Astrocyte (in vitro differentiated cells and primary cell): ENCODE measurements at places on chromosomes 16 and 17.
A peak's percentile ranks its signal among the peaks of the same experiment; 100 is the strongest.

DNA sequence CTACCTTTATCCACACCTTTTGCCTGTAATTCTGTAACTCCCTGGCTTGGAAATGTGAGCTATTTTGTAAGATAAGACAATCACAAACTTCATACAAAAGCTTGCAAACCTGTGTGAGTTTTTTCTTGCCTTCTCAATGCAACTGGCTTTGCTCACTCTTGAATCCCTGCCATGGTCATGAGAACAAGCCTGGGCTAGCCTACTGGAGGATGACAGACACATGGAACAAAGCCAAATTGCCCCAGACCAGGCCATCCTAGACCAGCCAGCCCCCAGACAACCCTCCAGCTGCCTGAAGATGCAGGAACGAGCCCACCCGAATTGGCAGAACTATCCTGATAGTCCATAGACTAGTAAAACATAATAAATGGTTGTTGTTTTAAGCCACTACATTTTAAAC, 466.6 kb upstream of the ERCC4 start:
- peaks cover 2% of the 10 kb centered on the region for H3K27me3 ChIP-seq
- H3K27ac ChIP-seq = no peak overlapping the region
- no peak overlapping the region for H3K4me3 ChIP-seq
- no peaks in the 10 kb centered on the region for H3K4me1 ChIP-seq

DNA sequence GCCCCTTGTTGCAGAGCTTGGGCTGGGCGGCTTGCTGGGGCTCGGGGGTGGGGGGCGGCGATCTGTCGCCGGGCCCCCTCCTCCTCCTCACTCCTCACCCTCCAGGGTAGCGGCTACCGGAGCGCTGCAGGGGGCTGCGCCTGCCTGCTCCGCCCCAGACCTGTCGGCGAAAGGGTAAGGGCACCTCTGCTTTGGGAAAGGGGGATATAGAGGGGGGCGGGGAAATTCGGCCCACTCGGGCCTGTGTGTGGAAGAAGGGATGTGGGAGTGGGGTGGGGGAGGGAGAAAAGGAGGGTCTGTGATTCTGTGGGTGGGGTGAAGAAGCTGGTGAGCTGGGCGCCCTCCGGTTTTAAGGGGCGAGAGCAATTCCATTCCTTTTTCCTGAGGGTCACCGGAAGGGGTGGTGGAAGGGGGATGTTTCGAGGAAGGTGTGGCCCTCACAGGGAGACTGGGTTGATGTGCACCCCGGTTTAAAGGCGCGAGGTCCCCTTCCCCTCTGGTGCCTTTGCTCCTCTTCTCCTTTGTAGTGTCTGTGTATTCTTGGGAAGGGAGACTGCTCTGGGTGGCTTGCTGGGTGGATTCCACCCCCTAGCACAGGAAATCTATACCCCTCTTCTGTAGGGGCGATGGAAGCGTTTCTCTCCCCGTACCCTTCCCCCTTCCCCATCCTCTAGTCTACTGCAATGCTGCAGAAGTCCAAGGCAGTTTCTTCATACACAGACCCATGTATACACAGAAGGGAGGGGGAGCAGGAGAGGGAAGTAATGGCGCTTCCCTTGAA, 878 bp downstream of the TAOK1 start:
- no peaks in the 10 kb centered on the region for H3K27me3 ChIP-seq
- H3K4me3 ChIP-seq = peak overlapping the region; percentile 89
- peak overlapping the region; percentile 56 for H3K27ac ChIP-seq
- no peak for DNase-seq
- H3K4me1 ChIP-seq = peaks cover 23% of the 10 kb centered on the region

- H3K27ac ChIP-seq = no peak overlapping the region
- no peak for DNase-seq
- peaks cover 13% of the 10 kb centered on the region for H3K27me3 ChIP-seq
- H3K4me1 ChIP-seq = no peaks in the 10 kb centered on the region
- H3K36me3 ChIP-seq = no peaks in the 10 kb centered on the region
- no peak overlapping the region for H3K4me3 ChIP-seq
These were observed 5.5 kb upstream of the CDH1 start for GRCh38 chr16:68731637-68732036.

- DNase-seq = no peak
- no peak overlapping the region for H3K4me3 ChIP-seq
- H3K27ac ChIP-seq = no peak overlapping the region
- H3K27me3 ChIP-seq = no peaks in the 10 kb centered on the region
- H3K36me3 ChIP-seq = peaks cover 23% of the 10 kb centered on the region
These were observed 23.2 kb downstream of the COIL start for GRCh38 chr17:56937687-56938086.

DNA sequence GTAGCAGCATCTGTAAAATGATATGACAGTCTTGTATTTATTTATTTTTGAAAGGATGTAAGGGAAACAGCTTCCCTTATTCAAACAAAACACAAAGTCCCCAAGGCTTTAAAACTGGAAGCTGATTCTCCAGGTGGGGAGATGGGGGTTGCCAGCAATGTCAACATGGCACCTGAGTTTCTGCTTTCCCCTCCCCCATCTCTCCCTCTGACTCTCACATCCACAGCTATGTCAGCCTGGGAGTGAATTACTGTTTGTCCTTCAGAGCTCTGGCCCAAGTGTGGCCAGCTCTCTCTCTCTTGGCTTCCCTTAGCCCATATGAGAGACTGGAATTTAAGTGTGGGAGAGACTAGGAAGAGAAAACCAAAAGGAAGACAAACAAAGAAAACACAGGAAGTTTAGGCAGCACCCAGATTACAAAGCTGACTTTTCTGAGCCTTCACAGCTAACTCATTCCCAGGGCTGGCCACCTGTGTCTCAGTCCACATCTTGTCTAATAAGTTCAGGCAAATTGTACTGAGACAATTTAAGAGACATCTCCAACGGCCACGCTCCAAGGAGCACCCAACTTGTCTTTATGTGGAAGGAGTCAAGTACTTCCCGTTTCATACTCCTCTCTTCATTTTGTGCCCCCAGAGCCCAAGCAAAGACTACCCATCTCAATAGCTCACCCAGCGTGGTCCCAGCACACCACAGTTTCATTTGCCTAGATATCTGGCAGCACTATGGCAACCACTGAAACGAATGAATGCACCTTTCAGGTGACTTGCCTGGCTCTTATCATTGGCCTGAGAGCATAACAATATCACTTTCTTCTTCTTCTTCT, 69.2 kb downstream of the SOX9 start:
- H3K27me3 ChIP-seq = no peaks in the 10 kb centered on the region
- no peaks in the 10 kb centered on the region for H3K36me3 ChIP-seq
- no peak overlapping the region for H3K4me3 ChIP-seq
- peak; percentile 44 for DNase-seq

DNA sequence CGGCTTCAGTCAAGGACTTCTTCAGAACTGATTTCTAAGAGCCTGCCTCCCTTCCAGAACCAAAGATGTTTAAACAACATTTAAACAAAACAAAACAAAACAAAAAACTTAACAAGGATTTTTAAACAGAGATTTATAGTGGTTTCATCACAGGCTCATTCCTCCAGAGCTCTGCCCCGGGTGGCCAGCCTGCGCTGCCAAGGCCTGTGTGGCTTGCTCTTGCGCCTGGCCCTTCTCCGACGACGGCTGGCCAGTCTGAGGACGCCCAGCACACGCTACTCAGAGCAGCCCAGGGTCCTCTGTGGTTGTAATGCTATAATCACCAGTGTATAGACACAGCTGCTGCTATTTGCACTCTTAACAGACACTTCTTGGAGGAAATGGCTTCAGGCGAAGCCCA, 307.2 kb upstream of the MYOCD start:
- H3K36me3 ChIP-seq = no peaks in the 10 kb centered on the region
- H3K4me1 ChIP-seq = no peaks in the 10 kb centered on the region
- H3K4me3 ChIP-seq = no peak overlapping the region
- no peak overlapping the region for H3K27ac ChIP-seq
- no peaks in the 10 kb centered on the region for H3K27me3 ChIP-seq

DNA sequence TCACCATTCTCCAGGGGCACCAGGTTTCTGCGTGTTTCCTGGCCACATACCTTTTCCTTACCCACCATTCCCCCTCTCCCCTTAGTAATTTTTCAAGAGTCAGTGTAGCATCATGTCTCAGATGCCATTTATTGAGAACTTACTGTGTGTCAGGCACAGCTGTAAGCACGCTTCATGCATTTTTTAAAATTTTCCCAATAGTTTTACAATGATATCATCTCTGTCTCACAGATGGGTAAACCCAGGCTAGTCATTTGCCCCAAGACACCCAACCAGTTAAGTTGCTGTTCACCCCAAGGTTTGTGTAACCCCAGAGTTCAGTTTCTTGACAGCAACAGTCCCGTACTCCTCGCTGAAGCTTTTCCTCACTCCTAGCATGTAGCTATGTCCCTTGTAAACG, 56.4 kb upstream of the IRX3 start:
- no peaks in the 10 kb centered on the region for H3K36me3 ChIP-seq
- no peak for DNase-seq
- H3K4me3 ChIP-seq = no peak overlapping the region
- peaks cover 10% of the 10 kb centered on the region for H3K4me1 ChIP-seq
- no peaks in the 10 kb centered on the region for H3K27me3 ChIP-seq

DNA sequence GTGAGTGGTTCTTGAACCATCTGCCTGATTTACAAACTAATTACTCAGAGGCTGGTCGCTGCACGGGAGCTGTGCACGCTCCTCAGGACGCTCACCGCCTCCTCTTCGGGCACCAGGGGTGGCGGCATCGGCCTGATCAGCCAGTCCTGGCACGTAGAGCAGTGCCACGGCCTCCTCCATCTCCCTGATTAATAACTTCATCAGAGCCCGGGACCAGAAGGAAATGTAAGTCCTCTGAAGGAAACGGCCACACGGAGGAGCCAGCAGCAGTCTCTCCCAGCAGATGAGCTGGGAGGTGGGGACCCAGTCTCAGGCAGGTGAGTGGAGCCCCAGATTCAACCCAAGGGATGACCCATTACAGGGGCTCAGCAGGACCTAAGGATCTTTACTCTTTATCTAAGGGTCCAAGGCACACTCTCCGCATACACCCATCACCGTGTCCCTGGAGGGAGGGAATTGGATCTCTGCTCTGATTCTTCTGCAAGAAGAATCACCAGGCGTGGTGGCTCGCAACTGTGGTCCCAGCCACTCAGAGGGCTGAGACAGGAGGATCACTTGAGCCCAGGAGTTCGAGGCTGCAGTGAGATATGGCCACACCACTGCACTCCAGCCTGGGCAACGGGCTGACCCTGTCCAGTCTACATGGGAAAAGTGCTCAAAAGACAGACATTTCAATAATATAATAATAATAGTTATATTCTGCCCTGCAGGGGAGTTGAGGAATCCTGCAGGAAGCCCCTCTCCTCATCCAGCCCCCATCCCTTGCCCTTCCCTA, 366.5 kb downstream of the SEC14L1 start:
- no peak overlapping the region for H3K27ac ChIP-seq
- no peaks in the 10 kb centered on the region for H3K36me3 ChIP-seq
- H3K27me3 ChIP-seq = no peaks in the 10 kb centered on the region
- no peak overlapping the region for H3K4me3 ChIP-seq

GRCh38 chr16:15726715-15727114, 76.7 kb downstream of the NDE1 start:
- no peaks in the 10 kb centered on the region for H3K36me3 ChIP-seq
- no peak for DNase-seq
- H3K27me3 ChIP-seq = no peaks in the 10 kb centered on the region
- H3K27ac ChIP-seq = no peak overlapping the region
- no peak overlapping the region for H3K4me3 ChIP-seq
- no peaks in the 10 kb centered on the region for H3K4me1 ChIP-seq

- H3K27me3 ChIP-seq = no peaks in the 10 kb centered on the region
- DNase-seq = no peak
- no peaks in the 10 kb centered on the region for H3K4me1 ChIP-seq
These were observed 64.4 kb upstream of the CORO6 start for GRCh38 chr17:29686993-29687590.

- H3K4me3 ChIP-seq = no peak overlapping the region
- no peak overlapping the region for H3K27ac ChIP-seq
- H3K36me3 ChIP-seq = peaks cover 2% of the 10 kb centered on the region
- no peaks in the 10 kb centered on the region for H3K4me1 ChIP-seq
These were observed 78.8 kb downstream of the BRIP1 start for GRCh38 chr17:61784510-61784909.

DNA sequence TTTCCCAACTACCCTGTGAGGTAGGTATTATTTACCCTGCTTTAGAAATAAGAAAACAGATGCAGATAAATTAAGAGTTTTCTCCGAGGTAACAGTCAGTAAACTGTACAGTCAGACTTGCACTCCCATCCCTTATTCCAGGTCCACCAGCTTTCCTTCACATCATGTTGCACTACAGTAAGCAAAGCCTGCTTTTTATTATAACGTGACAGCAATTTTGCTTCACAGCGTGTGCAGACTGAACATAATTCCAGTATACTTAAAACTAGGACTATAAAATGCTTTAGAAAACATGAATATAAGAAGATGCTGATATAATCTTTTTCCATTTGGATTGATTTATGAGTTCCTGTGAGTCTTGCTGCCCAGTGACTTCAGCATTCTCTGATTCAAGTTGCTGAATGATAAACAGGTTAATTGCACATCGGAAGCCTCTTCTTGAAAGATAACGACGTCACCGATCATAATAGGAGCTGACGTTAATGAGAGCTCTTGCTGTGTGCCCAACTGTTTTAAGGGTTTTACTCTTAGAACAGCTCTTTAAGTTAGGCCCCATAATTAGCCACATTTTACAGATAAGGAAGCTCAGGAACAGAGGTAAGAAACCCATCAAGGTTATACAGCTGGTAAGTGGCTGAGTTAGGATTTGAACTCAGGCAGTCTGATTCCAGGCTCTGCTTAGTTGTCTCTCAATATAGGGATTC, 1.4 kb downstream of the LIG3 start:
- H3K27ac ChIP-seq = peak overlapping the region; percentile 99
- peaks cover 4% of the 10 kb centered on the region for H3K36me3 ChIP-seq
- DNase-seq = peak; percentile 38
- peaks cover 14% of the 10 kb centered on the region for H3K4me1 ChIP-seq
- H3K27me3 ChIP-seq = no peaks in the 10 kb centered on the region
- H3K4me3 ChIP-seq = peak overlapping the region; percentile 84

- DNase-seq = peak; percentile 96
- peaks cover 13% of the 10 kb centered on the region for H3K4me1 ChIP-seq
- H3K27me3 ChIP-seq = no peaks in the 10 kb centered on the region
- no peak overlapping the region for H3K4me3 ChIP-seq
These were observed 56.8 kb downstream of the HIC1 start for GRCh38 chr17:2111691-2112090.

- no peaks in the 10 kb centered on the region for H3K4me1 ChIP-seq
- H3K27ac ChIP-seq = no peak overlapping the region
- H3K4me3 ChIP-seq = no peak overlapping the region
- H3K27me3 ChIP-seq = peaks cover 22% of the 10 kb centered on the region
- no peak for DNase-seq
These were observed 26.6 kb downstream of the GOSR2 start for GRCh38 chr17:46949291-46950174.
